Gastroesophageal sphincter (tissue), 4 donors: ENCODE measurements at places on chromosomes 7 and 10. TPM values are rescaled to one million over a fixed set of nuclear protein-coding genes. Genes with fewer than 3 reads are reported as not detected.

The CPEB3 gene
- 10.3 TPM for total RNA-seq

The TRIM56 gene
- total RNA-seq, result 21.0 TPM

The GPER1 gene
- 7.3 TPM for total RNA-seq

The LRRC61 gene
- 9.4 TPM for total RNA-seq

DNA sequence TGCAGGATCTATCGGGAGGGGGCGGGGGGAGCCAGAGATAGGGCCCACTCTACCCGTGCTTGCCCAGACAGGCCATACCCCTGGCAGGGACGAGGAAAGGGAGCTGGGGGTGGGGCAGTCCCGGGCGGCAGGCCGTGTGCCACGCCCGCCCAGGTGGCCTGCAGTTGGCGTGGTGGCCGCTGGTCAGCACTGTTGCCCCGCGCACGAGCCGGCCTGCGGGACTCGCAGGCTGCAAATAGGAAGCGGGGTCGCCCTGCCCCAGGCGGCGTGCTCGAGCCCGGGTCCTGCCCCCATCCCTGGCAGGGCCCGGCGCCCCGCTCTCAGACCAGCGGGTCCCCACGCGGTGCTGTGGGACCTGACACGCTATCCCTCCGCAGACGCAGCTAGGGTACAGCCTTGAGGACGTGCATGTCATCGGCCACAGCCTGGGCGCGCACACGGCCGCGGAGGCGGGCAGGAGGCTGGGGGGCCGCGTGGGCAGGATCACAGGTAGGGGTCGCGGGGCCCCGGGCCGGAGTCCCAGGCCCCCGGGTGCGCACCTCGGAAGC lies 6.7 kb downstream of the PNLIPRP2 start:
- ATAC-seq, result no peak

The FFAR4 gene
- not detected for total RNA-seq

GRCh38 chr7:3175285-3175902 lies 125.7 kb upstream of the SDK1 start:
- ATAC-seq, result no peak

GRCh38 chr7:131583430-131583829 lies 27.0 kb upstream of the PODXL start:
- ATAC-seq, result no peak

GRCh38 chr10:124087672-124088634 lies 5.4 kb downstream of the CHST15 start:
- no peak for ATAC-seq

DNA sequence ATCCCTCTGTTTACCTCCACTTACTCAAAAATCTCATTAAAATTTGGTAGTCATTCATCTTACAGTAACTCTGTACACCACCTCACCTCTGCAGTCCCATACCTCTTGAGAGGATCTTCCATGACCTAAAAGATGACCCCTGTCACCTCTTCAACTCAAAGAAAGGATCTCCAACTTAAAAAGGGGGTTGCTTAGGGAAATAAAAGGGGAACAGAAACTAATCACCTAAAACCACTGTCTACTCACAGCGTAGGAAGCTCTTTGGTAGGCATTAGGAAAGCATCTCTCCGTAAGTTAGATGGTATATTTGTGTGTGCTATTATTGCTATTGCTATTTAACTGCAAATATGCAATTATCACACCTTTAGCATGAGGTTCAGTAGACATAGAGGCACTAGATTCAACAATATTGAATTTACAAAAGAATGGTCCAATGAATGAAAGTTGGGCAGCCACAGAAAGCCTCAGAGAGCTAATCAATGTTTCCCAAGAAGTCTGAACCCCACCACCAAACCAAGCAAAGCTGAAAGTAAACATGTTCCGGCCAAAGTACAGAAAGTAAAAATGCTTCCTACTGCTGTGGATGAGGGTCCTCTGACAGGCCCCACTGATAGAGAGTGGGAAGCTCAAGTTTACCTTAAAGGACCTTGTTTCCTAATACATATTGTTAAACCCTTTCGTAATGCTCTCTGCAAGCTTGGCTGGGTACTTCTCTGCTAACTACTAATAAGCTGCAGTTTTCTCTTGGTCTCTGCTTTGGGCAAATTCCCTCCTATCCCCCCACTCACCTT lies 105.8 kb downstream of the GRM8 start:
- ATAC-seq, result no peak
